Esophagus mucosa (tissue), 1 donor: ENCODE measurements at places on chromosomes 12 and 14. TPM values are rescaled to one million over a fixed set of nuclear protein-coding genes. Genes with fewer than 3 reads are reported as not detected.

ANO2 gene
- total RNA-seq: 2.0 TPM

PTPRQ gene
- 0.04 TPM for total RNA-seq

CLEC7A gene
- 22.3 TPM for total RNA-seq

IFNG gene
- not detected for total RNA-seq

TAS2R9 gene
- not detected for total RNA-seq

- peak; percentile 55 for ATAC-seq
These were observed 23.4 kb downstream of the SLC25A29 start for GRCh38 chr14:100282766-100283419.

- no peak for ATAC-seq
These were observed 72.6 kb upstream of the REP15 start for GRCh38 chr12:27623645-27624044.

DNA sequence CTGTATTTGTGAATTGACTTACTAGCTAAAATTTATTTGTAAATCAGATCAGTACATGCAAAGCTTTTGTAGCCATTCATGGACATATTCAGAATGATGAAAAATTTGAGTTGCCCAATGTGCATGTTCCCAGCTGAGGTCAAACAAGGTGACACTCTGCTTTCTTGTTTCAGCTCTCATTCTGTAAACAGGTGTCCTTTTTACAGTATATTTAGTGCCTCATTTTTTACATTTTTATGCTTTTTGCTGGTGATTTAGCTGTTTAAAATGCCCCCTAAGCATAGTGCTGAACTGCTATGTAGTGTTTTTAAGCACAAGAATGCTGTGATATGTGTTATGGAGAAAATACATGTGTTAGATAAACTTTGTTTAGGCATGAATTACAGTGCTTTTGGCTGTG lies 76.3 kb downstream of the MIA2 start:
- no peak for ATAC-seq

DNA sequence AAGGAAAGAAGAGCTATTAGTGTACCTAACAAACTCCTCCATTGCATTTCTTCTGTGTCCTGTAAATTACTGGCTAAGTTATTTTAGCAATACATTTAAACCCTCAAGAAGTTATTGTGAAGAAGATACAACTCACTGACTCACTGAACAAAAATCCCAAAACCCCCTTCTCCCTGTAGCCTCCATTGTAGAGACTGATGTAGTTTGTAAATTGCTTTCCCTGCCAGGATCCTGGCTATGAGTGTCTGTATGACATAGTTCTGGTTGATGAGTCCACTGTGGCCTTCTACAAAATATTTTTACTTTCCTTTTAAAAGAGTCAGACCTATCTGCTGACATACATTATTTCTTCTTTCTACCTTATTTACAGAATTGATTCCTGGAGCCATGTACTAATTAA lies 155.6 kb downstream of the SLC6A15 start:
- no peak for ATAC-seq

- ATAC-seq: no peak
These were observed 178.6 kb upstream of the PDE3A start for GRCh38 chr12:20189767-20190166.

DNA sequence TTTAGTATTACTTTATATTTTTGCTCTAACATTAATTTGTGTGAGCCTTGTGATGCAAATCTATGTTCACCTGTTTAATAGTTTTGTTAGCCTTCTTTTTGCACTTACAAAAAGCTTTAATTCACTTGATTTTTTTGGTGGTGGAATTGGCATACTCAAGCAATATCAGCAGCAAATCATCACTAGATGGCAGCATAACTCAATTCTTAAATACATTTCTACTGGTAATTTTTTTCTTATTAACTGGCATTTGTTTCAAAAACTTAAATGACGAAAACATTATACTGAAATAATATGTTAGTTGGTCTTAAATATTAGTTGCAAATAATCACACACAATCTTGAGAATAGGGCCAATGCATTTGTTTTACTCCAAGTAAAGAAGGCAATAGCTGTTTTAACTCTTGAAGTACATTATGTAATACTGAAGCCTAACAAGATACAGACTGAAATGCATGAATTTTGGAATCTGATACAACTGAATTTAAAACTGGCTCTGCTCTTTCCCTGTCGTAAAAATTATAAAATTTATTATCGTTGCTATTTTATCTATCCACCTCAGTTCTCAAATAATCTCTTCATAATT lies 151.5 kb downstream of the ATXN7L3B start:
- ATAC-seq: no peak
